ENCODE measurements at places on chromosomes 11 and 22.

DNA sequence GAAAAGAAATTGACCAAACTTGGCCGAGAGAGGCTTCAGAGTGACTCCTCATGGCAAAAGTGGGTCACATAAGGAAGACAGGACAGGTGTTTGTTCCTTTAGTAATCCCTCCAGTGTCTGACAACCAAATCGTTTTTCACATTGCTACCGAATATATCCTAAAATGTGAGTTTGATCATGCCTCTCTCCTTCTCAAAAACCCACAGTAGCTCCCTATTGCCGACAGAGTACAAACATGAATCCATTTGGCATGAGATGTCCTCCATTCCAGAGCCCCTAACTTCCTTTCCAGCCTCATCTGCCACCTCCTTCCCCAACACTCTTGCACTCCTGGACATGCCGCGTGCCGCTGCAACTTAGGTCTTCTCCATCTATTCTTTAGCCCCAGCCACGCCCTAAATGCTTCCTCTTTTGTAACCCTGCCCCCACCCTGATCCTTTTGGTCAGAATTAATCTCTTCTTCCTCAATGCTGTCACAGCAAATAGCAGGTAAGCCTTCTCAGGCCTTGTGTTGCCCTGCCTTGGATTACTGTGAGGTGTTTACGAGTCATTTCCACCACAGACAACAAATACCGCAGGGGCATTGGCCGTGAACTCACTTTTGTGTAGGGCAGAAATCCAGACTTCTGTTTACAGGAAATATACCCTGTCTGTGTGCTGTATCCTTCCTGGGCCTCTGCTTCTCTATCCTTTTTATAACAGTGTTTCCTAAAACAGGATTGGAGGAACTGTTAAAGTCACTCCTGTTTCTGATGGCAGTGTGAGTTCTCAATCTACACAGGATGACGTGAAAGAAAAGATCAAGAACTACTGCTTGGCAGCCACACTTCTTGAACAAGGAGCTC is 66.0 kb upstream of the FTH1 start:
- no peak for DNase-seq

GRCh38 chr11:1257366-1257765 is 34.5 kb downstream of the MUC5B start:
- no peak for DNase-seq

- no peak for DNase-seq
Observed at GRCh38 chr22:50311606-50312351, 4.3 kb upstream of the PLXNB2 start.

DNA sequence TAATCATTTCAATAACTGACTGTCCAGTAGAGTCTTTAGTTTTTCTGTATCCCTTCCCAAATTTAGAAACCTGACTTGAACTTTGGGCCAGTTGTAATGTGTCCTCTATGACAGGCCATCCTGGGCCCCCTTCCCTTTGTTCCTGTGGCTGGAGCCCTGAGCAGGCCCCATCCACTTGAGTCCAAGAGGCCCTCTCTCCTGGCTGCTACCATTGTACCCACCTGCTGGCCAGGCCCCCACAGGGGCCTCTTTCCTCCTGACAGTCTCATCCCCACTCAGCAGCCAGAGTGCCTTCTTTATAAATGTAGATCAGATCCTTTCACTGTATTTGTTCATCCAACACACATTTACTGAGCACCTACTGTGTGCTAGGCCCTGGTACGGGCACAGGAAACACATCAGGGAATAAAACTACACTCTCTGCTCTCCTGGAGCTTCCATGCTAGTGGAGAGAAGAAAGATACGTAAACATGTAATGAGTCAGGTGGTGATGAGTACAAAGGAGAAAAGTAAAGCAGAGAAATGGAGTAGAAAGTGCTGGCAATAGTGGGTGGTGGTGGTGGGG is 2.7 kb upstream of the LRP5 start:
- DNase-seq, result no peak

DNA sequence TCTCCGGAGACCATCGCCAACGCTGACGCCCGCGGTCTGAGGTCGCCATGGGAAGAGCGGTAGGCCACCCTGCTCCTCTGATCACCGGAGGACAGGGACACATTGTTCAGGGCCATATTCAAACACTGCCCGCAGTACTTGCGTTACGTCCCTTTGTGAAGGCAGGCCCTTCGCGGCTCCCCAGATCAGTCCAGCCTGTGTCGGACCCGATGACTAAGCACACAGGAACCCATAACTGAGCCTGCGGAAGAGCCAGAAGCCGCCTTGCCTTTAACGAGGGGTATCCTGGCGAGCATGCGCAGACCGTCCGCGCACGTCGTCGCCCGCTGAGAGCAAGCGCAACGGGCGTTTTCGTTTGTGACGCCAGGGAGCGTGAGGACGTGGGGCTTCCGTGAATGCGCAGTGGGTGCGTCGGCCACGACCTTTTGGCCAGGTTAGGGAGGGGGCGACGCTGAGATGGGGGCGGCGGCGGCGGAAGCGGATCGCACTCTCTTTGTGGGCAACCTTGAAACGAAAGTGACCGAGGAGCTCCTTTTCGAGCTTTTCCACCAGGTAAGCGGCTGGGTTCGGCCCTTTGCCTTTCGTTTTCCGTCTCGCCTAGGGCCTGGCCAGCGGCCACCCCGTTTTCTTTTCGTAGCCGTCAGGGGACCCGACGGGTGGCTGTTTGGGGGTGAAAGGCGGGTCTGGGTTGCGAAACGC is at the start of the genes C11orf71 and RBM7:
TSS of gene C11orf71 (minus strand) at position 296 of the 699 bp plus-strand sequence. CDS start at position 116, 180 bp downstream.
TSS of gene RBM7 (plus strand) at position 451 of the 699 bp plus-strand sequence. CDS start at position 457, 6 bp downstream.
- peak; percentile 95 for DNase-seq

DNA sequence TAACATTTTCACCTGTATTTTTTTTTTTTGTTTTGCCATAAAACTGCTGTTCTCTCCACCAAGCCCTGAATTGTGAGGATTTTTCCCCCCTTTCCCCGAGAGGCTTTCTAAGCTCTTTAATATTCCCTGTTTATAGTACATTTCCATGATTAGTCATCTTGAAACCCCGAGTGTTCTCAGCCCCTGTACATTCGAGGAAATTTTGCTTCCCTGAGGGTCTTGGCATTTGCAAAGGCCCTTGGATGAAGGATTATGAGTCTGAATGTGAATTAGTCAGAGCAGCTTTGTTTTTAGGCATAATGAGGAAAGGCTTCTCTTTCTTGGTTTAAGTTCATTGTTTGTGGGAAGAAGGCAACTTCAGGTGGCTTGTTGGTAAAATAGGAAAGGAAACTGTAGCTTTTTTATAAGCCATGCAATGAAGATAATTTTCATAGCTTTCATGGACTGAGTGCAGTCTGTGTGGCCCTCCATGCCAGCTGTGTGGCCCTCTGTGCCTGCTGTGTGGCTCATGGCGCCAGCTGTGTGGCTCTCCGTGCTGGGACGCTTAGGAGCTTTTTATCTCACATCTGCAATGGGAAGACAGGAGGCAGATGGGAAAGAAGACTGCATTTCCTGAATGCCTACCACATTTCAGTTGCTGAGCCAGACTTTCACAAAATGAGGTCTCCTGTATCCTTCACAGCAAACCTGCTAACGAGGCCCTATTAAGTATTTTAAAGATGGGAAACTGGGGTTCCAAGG is 129.0 kb downstream of the TEAD1 start:
- DNase-seq, result no peak

DNA sequence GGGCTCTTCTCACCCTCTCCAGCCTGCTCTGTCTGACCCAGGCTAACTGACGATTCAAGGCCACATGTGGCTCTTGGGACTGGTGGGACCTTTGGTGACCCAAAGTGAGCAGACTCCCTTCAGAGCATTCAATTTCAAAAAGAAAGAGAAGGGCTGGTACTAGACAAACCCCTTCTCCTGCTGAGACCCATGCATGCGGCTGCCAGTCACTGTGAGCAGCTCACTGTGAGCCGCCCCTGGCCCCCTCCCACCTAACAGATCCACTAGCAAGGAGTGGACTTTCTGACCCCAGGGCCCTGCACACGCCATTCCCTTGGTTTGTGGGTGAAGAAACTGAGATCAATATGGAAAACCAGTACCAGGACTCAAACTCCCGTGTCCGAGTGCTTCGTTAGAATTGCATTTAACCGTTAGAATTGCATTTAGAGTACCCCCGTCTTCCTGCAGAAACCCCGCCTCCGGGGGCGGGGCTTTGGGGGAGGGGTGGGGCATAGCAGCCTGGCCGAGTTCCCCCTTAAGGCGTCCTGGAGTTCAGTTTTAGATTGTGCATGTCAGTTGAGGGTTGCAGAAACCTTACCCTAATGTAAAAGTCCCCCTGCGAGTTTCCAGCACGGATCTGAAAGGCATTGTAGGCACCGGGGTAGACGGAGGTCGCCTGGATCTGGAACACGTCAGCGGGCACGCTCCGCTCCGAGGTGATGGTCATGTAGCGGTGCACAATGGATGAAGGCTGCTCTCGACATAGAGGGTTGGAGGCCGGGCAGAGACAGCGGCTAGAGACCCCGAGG is 5.1 kb downstream of the EFEMP2 start:
- no peak for DNase-seq

DNA sequence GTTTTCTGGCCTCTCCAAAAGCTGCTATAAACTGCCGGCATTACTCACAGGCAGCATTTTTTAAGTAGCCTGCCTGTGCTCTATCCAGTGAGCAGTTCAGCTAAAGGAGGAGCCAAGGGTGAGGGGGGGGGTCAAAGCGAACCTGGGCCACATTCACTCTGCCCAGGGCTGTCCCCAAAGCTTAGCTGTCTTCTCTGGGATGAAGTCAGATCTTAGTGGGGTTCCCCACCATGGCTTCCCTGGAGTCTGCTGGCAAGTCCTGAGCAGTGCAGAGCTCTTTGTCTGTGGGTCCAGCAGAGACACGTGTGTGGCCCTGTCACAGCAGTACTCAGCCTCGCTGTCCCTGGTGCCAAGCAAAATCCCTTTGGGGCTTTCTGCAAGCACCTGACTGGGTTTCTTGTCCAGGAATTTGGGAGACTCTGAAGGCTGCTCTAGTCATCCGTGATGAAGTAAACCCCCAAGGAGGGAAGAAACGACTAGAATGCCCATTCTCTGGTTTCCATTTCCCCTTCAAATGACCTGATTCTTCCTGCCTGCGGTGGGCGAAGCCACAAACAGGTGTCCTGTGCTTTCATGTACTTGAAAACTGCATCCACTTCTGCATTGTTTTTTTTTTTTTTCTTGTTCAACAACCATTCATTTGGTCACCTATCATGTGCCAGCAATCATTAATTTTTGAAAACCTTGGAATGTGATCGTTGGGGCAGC is 2.6 kb downstream of the KCNJ5 start:
- no peak for DNase-seq

DNA sequence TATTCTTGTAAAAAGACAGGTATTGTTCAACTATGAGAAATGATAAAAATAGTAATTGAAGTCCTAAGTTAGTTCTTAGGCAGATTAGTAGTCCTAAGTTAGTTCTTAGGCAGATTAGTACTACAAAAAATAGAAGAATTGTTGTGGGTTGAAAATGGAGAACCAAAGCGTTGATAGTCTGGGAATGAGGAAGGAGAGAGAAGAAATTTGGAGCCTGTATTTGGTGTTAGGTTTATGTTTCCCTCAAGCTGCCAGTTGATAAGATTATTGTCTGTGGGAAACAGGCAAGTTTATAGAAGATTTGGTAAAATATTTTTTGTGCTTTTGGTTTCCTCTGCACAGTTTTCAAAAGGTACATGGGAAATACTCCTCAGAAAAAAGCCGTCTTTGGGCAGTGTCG is 3.6 kb downstream of the BCO2 start:
- no peak for DNase-seq

- DNase-seq, result no peak
Observed at GRCh38 chr11:100546714-100547113, 140.4 kb upstream of the ARHGAP42 start.

DNA sequence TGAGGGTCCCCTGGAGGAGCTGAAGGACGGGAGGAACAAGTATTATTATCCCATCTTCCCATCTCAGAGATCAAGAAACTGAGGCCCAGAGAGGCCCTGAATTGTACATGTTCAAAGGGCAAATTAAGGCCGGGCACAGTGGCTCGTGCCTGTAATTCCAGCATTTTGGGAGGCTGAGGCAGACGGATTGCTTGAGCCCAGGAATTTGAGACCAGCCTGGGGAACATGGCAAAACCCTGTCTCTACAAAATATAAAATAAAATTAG is 8.1 kb downstream of the PLA2G6 start:
- no peak for DNase-seq

DNA sequence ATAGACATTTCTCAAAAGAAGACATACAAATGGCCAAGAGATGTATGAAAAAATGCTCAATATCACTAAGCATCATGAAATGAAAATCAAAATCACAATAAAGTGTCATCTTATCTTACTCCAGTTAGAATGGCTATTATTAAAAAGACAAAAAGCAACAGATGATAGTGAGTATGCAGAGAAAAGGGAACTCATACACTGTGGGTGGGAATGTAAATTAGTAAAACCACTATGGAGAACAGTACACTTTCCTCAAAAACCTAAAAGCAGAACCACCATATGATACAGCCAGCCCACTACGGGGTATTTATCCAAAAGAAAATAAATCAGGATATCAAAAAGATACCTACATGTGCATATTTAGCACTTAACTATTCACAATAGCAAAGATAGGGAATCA is 700.0 kb upstream of the ANO5 start:
- DNase-seq, result no peak

DNA sequence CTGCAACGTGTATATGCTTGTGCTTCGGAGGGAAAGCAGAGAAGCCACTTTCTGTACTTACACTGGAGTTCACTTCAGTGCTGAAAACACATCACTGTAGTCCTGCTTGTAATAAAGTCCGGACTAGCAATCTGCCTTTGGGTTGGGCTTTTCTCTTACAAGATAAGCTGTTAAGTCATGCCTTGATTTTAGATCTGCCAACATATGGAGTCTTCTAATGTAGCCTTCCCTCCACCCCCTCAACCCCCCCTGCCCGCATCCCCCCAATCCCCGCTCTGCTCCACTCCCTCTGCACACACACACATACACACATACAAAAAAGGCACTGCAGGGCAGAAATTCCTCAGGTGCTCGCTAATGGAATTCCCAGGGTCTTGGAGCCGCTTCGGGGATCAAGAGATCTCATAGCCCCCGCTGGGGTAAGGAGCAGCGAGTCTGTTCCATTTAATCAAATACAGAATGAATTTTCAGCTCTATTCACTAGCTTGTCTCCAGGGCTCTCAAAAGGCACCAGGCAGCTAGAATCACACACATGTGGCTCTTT is 3.4 kb downstream of the CDON start:
- DNase-seq, result no peak

DNA sequence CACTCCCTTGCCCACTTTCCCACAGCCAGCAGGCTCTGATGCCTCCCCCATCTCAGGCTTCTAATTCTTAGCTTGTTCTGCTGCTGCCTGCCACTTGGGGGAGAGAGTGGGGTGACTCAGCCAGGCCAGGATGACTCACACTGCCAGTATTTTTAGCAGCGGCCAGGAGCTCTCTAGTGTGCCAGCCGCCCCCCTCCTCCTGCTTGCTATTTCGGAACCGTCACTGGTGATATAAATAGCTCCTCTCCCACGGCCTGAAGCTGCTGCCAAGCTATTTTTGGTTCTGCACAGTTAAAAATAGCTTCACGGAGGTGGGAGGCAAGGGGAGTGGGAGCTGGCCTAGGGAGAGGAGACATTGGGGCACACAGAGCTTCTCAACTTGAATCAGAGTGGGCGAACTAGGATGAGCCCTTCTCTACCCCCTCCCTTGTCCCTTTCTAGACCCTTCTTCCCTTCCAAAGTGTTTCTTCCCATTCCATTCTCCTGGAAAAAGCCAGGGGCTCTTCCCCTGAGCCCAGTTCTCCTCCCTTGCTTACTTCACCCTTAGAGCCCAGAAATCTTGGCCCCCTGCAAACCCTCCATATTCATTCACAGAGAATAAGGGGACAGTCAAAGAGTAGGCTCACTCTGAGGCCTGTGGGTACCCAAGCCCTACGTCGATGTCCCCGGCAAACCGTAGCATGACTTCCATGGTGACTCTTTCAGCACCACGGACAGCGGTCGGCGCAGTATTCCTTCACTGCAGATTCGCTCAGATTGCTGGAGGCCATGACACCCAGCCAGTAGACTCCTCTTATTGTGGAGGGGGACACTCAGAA is 2.5 kb upstream of the NPAS4 start:
- DNase-seq, result no peak

- DNase-seq, result no peak
Observed at GRCh38 chr22:29768052-29768693, 1.0 kb downstream of the UQCR10 start.
